ENCODE measurements at places on chromosomes 11 and 22.

GRCh38 chr11:65115361-65116082 is 2.0 kb downstream of the ZNHIT2 start:
- DNase-seq: no peak

DNA sequence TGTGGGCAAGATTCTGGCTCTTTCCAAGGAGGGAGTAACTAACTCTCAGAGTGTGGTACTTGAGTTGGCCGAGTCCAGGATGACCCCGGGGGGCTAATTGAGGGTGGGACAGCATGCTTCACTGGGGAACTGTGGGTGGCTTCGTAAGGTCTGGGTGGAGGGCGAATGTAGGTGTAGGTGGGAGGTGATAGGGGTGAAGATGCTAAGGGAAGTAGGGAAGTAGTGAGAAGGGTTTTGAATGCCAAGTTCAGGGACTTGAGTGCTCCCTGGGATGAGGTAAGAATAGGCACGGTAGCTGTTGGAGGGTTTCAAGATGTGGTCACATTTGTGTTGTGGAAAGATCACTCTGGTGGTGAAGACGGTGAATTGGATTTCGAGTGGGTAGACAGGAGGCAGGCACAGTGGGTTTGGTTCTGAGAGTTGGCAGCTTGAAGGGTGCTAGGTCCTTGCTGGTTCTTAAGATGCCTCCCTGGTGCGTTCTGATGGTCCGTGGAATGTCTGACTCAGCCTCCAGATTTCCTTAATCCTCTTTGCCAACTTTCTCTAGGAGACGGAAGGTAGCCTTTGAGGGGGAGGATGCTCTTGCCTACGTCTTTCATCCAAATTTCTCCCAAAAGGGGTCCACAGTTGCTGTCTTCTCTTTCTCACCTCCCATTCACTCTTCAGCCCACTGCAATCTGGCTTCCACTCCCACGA is 2.5 kb upstream of the DNAL4 start:
- no peak for DNase-seq

GRCh38 chr11:21472261-21472660 is 720.6 kb upstream of the ANO5 start:
- DNase-seq: no peak

DNA sequence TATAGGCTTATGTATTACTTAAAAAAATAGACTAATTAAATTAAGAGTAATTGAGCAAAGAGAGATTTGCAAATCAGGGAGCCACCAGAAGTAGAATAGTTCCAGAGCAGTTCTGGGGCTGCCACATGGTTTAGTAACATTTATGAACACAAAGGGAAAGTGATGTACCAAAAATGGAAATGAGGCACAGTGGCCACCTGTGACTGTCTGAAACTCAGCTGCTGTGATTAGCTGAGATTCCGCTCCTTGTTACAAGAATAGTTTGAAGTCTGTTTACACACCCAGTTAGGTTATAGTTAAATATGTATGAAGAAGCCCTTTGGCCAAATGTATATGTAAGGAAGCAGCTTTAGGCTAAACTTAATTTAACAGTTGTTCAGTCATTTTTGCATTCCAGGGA is 901.5 kb upstream of the CHORDC1 start:
- no peak for DNase-seq

- no peak for DNase-seq
Observed at GRCh38 chr11:4049006-4049405, 45.6 kb upstream of the RRM1 start.

GRCh38 chr22:24289114-24289513 is 18.5 kb downstream of the SPECC1L start:
- DNase-seq: no peak

- DNase-seq: no peak
Observed at GRCh38 chr22:22245935-22246525, 1.4 kb downstream of the VPREB1 start.

GRCh38 chr11:83819931-83820549 is 533.9 kb upstream of the CCDC90B start:
- DNase-seq: no peak

DNA sequence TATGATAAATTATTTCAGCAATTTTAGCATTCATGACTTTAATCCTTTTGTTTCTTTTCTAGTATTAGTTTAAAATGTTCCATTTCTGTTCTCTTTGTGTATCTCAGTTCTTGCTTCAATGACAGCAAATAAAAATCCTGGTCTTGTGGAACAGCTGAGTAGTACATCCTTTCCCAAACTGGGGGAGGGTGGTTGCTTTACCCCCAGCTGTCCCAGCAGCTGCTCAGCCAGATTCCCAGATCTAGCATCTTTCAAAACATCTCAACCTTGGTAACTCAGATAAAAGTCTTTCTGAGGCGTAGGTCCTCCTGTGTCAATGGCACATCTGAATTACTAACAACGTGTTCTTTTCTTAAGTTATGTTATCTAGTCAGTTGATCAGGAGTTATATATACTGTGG is 72.2 kb upstream of the GRK2 start:
- no peak for DNase-seq

GRCh38 chr11:59807047-59807610 is 3.4 kb downstream of the MRPL16 start:
- no peak for DNase-seq

DNA sequence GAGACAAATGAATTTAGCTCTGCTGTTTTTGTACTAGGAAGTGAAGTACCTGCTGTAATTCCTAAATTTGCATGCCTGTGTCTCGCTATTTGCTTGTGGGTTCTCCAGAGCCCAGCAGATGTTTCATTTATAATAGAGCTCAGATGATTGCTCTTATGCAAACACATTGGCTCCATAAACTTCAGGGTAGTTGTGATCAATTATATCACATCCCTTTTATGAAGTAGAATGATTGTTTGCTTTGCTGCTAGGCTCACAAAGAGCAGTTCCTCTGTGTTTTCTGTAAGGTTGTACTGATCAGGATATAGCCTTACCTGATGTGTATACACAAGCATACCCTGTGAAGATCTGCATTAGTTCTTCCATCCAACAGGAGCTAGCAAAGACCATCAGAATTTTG is 64.1 kb downstream of the C11orf87 start:
- DNase-seq: no peak

- no peak for DNase-seq
Observed at GRCh38 chr11:129804012-129804411, 11.6 kb upstream of the TMEM45B start.

- DNase-seq: no peak
Observed at GRCh38 chr22:18012531-18012930, 11.8 kb downstream of the MICAL3 start.

- DNase-seq: no peak
Observed at GRCh38 chr11:48002561-48002960, 22.2 kb downstream of the PTPRJ start.

DNA sequence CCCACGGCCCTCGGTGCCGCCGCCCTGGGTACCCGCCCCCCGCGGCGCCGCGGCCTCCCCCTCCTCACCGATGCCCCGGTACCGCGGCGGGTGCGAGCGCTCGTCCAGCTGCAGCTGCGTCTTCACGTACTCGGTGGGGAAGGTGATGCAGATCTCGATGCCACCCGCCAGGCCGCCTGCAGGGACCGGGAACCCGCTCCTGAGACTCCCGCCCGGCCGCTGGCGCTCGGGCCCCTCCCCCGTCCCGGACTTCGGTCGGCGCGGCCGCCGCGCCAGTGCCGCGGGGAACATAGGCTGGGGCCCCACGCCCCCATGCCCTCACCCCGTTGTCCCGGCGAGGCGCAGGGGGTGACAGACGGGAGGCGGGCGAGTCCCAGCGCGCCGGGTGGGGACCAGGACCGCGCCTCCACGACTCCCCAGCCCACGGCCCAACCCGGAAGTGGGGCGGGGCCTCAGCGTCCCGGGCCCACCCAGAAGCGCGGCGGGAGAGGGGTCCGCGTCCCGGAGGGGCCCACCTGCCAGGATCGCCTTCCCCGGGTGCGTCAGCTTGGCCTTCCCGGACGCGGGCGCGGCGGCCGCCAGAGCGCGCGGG is 375 bp downstream of the SLC25A1 start:
- no peak for DNase-seq

GRCh38 chr11:69905611-69906452 is 86.6 kb upstream of the FGF3 start:
- no peak for DNase-seq

DNA sequence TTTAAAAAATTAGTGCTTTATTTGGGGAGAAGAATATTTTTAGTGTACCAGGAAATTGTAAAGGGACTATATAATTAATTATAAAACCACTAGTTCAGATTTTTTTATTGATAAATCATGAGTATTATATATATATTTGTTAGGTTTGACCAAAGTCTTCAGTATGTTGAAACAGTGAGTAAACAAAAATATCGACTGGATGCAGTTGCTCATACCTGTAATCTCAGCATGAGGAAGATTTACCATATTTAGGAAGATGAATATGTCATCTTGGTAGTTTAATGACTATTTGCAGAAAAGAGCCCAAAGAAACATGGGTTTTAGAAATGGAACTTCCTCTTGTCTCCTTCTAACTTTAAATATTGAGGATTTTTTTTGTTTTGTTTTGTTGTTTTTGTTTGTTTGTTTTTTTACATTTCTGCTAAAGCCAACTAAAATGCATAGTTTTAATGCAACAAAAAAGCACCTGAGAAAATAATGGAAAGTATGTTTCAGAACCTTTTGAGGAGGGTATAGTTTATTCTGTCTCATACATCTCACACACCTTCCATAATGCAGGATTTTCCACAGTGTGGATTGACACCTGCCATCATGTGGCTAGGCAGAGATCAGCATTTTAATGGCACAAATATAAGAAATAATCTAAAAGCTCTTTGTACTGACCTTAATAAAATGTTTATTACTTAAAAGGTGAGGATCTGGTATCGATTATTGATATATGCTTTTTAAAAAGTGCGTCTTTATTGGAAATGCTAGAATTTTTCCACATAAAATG is 114.3 kb downstream of the ARHGAP42 start:
- no peak for DNase-seq

- DNase-seq: no peak
Observed at GRCh38 chr11:30462421-30462820, 123.7 kb downstream of the MPPED2 start.

DNA sequence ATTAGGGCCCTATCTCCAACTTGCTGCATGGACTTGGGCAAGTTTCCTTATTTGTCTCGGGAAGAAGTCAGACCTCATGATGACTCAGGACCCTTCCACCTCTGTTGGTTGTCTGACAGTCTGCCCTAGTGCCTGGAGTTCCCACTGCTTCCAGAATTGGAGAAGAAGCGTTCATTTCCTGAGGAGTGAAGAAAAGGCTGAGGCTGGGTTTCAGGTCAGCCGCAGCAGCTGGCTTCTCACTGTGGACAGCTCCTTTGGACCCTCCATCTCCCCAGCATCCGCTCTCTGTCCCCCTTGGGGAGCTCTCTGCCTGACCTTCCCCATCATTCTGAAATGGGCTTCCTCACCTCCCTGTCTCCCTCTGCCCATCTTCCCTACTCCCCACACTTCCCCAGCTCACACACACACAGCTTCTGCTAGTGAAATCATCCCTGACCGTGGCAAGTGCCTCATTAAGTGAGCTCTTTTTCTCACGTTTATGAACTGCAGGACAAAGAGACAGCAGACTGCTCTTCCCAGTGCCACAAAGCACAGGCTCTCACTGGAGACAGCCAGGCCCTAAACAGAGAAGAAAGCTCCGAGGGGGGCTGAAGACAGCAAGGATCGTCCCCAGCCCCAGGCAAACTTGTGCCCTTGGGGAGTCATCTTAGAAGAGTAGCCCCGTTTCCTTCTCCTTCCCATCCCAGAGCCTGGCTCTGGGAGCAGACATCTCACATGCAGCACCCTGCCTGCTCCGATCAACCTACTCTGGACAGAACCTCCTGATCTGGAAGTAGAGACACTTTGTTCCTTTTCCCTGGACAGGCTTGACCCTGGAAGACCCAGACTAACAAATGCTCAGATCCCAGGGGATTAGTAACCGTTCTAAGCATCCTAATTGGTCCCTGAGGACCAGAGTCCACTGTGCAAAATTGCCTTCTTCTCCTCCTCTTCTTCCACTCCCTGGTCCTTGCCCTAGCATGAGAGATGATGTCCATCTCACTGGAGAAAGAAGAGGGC is 157.9 kb downstream of the FEZ1 start:
- no peak for DNase-seq

DNA sequence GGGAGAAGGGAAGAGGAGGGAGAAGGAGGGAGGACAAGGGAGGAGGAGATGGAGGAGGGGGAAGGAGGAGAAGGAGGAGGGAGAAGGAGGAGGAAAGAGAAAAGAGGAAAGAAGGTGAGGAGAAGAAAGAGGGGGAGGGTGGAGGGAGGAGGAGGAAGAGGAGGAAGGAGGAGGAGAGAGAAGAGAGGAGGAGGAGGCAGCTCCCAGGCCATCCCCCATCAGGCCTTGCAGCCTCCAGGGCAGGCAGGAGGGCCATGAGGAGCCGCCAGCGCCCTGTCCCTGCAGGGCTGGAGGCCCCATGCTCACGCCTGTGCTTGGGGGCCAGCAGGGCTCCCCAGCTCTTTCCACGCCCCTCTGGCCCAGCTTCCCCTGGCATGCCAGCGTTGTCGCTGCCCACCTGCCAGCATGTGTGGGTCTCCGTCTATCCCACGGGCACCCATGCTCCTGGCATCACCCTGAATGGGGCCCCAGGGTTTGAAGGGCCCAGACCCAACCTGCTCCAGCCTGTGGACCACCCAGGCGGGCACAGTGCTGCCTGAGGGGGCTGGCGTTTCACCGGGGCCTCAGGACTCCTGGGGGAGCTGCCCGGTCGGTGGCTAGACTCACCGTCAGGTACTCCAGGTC is 5.2 kb downstream of the TSPAN32 start:
- no peak for DNase-seq

- no peak for DNase-seq
Observed at GRCh38 chr11:50298182-50298988, 265.7 kb downstream of the OR4C45 start.
